ENCODE measurements at places on chromosomes 4 and X.

DNA sequence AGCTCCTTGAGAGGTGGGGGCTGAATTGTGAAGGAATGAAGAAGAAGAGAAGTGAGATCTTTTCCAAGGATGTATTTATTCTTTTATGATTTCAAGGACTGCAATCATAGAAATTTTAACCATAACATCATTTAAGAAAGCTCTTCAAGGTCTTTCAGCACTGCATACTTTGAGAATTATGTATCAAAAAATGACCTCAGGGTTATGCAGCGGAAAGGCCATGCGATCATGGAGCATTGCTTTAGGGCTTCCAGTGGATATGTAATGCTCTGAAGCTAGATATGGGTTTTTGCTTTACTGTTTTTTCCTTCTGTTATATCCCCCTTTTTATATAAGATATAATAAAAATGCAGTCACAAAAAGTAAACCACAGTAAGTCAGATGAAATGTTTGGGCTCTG lies 38.7 kb downstream of the SGMS2 start:
- DNase-seq, result no peak

GRCh38 chr4:98639523-98639922 lies 18.9 kb downstream of the TSPAN5 start:
- peak; percentile 54 for DNase-seq

DNA sequence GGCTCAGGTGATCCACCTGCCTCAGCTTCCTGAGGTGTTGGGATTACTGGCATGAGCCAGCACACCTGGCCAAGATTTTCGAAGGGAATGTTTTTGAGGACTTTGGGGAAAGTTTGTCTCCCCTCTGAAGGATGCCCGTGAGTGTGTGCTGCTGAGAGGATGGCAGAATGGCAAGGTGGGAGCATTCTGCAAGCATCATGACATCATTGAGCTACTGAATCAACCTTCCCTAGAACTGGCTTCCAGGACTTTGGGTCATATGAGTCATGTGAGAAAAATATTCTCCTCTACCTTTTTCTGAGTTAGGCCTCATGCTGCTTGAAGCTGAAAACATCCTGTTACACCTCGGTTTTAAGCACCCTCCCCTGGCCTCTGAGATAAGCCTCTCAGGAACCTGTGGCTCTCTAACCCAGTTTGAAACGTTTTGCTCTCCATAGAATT lies 31.0 kb downstream of the TMEM131L start:
- DNase-seq, result peak; percentile 65

DNA sequence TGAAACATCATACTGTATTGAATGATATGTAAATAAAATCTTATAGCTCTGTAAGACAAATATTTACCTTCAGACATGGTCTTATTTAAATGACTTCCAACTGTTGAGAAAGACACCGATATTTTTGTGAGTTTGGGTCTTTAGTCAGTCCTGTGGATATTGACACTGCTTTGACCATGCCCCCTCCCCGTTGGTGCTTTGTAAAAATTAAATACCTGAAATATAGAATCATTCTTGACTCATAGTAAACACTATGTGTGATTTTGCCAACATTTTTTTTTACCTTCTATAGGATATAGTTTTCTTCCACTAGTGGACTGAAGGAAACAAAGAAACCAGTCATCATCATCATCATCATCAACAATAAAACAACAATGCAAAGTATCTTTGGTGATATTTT lies 114.3 kb upstream of the HS3ST1 start:
- no peak for DNase-seq

GRCh38 chrX:13346646-13347045 lies 26.8 kb upstream of the ATXN3L start:
- no peak for DNase-seq

GRCh38 chrX:148159796-148160195 lies 178.7 kb downstream of the FMR1NB start:
- DNase-seq, result no peak

DNA sequence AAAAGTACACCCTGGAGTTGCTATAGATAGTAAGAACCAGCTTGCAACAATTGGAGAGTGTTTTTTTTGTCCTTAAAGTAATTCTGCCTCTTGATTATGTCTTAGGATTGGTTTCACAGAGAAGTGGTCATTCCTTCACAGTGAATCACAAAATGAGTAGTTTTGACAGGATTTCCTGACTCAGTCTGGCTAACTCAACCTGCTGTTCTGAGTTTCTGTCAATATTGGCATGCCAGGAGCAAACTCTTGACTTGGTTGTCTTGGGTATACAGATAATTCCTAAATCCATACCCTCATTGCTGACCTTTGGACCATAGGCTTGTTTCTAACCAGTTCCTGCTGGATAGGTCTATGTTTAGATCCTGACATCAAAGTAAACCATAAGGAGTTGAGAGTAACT lies 9.4 kb downstream of the FHIP1A start:
- no peak for DNase-seq

GRCh38 chrX:149570668-149571067 lies 16.6 kb downstream of the MAGEA9B start:
- no peak for DNase-seq

DNA sequence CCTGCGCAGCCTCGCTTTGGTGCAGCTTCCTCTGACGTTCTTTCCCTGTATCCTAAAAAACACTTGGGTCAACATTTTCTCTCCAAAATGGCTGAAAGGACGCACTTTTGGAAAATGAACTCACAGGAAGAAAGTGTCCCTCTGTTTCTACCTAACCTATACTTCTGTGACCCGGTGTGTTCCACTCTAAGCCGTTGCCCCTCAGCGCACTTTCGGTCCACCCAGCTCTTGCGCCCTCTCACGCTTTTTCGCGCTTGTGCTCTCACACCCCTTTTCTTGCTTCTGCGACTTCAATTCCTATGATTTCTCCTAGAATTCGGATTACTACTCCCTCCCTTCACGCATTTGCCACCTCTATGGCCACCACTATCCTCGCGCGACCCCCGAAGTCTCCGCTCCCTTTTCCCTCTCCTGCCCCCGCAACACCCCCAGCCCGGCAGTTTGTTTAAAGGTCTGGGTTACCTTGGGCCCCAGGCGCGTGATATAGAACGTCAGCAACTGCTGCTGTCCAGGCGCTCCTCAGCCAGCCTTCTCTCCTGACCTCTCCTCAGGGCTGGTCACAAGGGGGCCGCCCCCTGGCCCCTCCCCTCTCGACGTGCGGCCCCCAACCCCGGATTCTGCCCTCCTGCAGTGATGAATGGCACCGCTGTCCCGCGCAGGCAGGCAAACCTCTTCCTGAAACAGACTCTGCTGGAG lies at the start of gene USP51:
Gene USP51 (minus strand): TSS at position 535 of the 696 bp plus-strand sequence. CDS start 909 bp downstream, outside the sequence.
- DNase-seq, result peak; percentile 74

DNA sequence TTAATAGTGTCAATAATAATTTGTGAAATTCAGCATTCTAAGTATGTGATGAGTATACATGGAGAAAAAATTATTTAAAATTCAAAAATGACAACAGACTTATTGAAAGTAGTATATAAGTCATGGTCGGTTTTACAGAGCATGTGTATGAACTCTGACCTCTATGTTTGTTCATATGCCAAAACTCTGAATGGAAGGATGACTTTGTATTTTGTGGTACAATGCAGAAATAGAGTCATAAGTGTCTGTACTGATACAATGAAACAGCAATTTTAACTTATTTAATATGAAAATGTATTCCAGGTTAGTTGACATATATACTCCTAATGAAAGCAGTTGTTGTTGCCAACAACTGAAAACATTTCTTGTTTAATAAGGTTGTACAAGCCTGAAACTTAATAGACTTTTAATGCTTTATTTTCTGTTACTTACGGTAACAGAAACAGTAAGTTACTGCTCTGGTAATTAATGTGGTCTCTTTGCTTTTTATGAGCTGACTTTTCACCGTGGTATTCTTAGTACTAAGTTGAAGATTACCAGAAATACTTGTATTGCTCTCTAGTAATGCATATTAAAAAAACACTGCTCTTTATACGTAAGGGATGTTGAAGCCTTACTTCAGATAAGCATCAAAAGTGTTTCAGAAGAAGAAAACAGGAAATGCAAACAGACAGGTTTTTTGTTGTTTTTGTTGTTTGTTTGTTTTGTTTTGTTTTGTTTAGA lies 1.9 kb downstream of the UBE2K start:
- peak; percentile 85 for DNase-seq

- DNase-seq, result no peak
These were observed 296.7 kb downstream of the ASMT start for GRCh38 chrX:1911401-1912128.

DNA sequence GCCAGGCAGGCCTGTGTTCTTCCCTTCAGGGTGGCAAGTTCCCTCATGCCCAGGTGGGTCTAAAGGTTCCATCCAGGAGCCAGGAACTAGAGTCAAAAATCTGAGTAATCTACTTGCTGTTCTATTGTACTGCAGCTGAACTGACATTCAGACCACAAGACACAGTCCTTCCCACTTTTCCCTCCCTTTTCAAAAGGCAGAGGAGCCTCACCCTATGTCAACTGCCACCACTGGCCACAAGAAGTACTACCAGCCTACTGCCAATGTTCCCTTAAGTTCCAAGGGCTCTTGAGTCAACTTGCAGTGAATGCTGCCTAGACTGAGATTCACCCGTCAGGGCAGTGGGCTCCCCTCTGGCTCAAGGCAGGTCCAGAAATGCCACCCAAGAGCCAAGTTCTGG lies 133.5 kb downstream of the FAM47B start:
- DNase-seq, result no peak
